Endodermal cell (in vitro differentiated cells): ENCODE measurements at places on chromosomes 2 and 18. TPM values are rescaled to one million over a fixed set of nuclear protein-coding genes. Genes with fewer than 3 reads are reported as not detected.

- H3K4me3 ChIP-seq: no peak overlapping the region
- no peaks in the 10 kb centered on the region for H3K27me3 ChIP-seq
- H3K27ac ChIP-seq: no peak overlapping the region
- DNase-seq: no peak
- H3K4me1 ChIP-seq: no peaks in the 10 kb centered on the region
Observed at GRCh38 chr18:22975508-22975907, 42.4 kb downstream of the RBBP8 start.

Gene SLC5A7
- total RNA-seq: not detected in 3 replicates

GRCh38 chr2:170369894-170370293 is 191.9 kb downstream of the MYO3B start:
- no peaks in the 10 kb centered on the region for H3K27me3 ChIP-seq
- no peak overlapping the region for H3K27ac ChIP-seq
- peaks cover 13% of the 10 kb centered on the region for H3K4me1 ChIP-seq

Gene CKAP2L
- 30.3 to 42.1 TPM (median 40.3 TPM) in 3 replicates for total RNA-seq

GRCh38 chr2:111652038-111652437 is 232.0 kb downstream of the ANAPC1 start:
- H3K36me3 ChIP-seq: no peaks in the 10 kb centered on the region
- no peaks in the 10 kb centered on the region for H3K4me1 ChIP-seq
- H3K4me3 ChIP-seq: no peak overlapping the region
- H3K27me3 ChIP-seq: no peaks in the 10 kb centered on the region
- H3K27ac ChIP-seq: no peak overlapping the region
